ENCODE measurements at places on chromosomes 16 and 17.

DNA sequence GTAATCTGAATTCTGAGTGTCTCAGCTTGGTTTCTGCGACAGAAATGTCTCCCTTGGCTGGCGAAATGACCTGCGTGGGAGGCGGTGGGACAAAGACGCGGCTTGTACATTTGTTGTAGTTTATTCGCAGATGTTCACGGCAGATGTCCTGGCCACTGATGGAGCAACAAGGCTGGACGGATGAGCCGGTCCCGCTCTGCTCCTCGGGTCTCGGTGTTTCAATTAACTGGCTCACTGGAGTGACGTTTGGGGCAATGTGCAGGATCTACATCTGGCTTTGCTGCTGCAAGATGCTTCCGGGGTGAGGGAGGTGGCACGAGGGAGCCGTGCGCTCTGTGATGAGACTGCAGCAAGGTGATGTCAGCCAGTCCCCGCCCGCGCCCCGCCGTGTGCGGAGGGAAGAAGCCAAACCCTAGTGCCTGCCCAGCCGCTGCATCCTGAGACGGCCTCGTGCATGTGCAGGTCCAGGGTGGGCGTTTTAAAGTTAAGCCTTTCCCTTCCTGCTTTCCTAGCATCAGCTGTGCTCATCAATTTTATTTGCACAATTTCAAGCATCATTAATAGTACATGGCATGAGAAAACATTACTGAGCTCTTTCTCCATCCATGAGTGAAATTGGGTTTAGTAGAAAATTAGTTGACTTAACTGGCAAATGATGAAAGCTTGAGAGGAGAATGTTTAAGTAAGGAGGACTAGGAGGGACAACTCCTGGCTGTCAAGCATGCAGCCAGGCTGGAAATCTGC is 44.4 kb downstream of the MGAT5B start:
- DNase-seq: no peak

DNA sequence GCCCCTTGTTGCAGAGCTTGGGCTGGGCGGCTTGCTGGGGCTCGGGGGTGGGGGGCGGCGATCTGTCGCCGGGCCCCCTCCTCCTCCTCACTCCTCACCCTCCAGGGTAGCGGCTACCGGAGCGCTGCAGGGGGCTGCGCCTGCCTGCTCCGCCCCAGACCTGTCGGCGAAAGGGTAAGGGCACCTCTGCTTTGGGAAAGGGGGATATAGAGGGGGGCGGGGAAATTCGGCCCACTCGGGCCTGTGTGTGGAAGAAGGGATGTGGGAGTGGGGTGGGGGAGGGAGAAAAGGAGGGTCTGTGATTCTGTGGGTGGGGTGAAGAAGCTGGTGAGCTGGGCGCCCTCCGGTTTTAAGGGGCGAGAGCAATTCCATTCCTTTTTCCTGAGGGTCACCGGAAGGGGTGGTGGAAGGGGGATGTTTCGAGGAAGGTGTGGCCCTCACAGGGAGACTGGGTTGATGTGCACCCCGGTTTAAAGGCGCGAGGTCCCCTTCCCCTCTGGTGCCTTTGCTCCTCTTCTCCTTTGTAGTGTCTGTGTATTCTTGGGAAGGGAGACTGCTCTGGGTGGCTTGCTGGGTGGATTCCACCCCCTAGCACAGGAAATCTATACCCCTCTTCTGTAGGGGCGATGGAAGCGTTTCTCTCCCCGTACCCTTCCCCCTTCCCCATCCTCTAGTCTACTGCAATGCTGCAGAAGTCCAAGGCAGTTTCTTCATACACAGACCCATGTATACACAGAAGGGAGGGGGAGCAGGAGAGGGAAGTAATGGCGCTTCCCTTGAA is 878 bp downstream of the TAOK1 start:
- DNase-seq: no peak

DNA sequence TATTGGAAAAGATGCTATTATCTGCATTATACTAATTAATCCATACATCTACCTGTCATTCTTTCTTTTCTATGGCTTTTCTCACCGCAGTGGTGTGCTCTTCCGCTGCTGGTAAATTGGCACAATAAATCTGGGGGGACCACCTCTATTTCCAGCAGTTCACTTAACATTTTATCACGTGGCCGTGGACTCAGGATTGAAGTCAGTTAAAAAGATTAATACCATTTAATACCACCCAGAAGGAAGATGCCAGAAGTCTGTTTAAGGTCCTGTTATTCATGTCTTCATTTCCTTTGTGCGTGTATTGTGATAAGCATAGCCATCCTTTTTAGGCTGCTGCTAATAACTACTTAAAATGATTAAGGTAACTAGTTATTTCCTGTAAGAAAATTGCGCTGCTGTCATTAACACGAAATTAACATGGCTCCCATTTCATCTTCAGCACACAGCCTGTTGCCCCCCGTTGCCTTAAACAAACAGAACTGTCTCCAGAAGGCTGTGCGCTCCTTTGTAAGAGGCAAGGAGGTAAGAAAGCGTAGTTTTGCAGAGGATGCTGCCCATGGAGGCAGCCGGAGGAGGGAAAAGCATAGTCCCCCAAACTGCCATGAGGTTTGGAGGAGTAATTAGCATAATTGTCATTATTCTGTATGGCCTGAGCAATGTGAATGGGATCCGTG is 414.4 kb downstream of the UTP18 start:
- no peak for DNase-seq

- no peak for DNase-seq
Observed at GRCh38 chr17:13596241-13596923, 5.3 kb downstream of the HS3ST3A1 start.

- DNase-seq: no peak
Observed at GRCh38 chr16:48680881-48681280, 70.9 kb upstream of the N4BP1 start.

Data from stimulated activated CD4-positive, alpha-beta T cell treated with anti-CD3 and anti-CD28 coated beads, TNF-alpha, amount 100 ng/mL, for 48 hours (primary cell).